ENCODE measurements at places on chromosomes 1 and 21.

- DNase-seq, result peak; percentile 52
These were observed 189.2 kb upstream of the VAMP3 start for GRCh38 chr1:7581754-7582459.

DNA sequence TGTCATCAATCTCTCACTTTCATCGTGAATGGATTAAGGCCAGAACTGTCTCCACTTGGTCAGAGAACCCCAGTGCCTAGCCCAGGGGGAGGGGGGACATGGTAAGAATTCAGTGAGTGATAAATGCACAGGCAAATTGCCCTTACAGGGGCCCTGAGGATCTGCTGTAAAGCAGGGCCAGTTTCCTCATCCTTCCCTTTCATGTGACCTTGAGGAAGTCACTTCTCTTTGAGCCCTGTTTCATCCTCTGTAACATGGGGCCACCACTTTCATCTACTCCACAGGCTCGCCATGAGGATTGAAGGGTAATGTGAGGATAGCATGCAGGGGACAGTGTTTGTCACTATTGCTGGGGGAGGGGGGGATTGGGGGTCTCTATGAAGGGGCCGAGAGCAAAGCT is 28.1 kb upstream of the C1QA start:
- DNase-seq, result no peak

GRCh38 chr1:55702064-55702463 is 486.9 kb upstream of the USP24 start:
- peak; percentile 57 for DNase-seq

DNA sequence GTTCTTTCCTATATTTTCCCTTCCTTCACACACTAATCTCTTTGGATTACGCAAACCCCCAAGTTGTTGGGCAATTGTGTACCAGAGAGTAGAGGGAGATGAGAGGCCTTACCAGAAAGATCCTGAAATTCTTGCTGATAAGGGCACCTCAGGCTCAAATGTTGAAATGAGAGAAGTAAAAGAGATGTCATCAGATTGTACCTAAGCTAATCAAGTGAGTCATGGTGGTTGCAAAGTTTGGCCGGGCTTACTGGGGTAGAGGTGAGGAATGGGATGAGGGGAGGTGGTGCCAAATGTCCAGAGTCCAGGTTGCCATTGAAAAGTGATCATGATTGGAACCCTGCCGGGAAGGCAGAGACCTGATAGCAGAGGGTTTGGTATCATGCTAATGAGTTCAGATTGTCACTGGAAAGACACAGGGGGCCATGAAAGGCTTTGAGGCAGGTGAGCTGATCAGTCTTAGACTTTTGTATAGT is 43.1 kb downstream of the OPTC start:
- peak; percentile 77 for DNase-seq

GRCh38 chr21:41892726-41893125 is 13.6 kb upstream of the PRDM15 start:
- no peak for DNase-seq

DNA sequence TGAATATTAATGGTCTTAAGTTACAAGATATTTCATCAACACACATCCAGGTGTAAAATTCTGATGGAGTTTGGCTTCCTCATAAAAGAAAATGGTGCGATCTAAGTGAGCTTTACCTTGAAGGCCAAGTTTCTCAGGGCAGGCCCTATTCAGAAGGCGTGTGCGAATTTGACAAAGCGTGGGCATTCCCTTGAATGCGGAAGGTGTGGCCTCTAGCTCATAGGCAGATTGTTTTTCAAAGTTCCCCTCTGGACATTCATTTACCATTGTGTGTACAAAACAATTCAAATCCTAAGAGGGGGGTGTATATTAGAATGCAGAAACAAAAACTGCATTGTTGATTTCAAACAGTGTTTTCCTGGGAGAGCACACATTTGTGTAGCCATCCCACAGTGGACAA is 411.9 kb upstream of the PKN2 start:
- DNase-seq, result no peak

GRCh38 chr1:184825571-184825970 is 70.9 kb upstream of the EDEM3 start:
- no peak for DNase-seq

GRCh38 chr21:39022863-39023693 is 160.2 kb downstream of the PSMG1 start:
- peak; percentile 40 for DNase-seq

GRCh38 chr1:53367503-53368313 is 39.8 kb upstream of the LRP8 start:
- no peak for DNase-seq

DNA sequence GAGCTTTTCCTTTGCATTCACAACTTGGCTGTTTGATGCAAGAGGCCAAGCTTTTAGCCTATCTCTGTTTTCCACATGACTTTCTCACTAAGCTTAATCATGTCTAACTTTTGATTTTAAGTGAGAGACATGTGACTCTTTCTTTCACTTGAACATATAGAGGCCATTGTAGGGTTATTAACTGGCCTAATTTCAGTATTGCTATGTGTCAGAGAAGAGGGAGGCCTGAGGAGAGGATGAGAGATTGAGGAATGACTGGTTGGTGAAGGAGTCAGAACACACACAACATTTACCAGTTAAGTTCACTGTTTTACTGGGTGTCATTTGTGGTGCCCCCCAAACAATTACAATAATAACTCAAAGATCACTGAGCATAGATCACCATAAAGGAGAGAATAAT is 193.5 kb downstream of the CYYR1 start:
- DNase-seq, result no peak

DNA sequence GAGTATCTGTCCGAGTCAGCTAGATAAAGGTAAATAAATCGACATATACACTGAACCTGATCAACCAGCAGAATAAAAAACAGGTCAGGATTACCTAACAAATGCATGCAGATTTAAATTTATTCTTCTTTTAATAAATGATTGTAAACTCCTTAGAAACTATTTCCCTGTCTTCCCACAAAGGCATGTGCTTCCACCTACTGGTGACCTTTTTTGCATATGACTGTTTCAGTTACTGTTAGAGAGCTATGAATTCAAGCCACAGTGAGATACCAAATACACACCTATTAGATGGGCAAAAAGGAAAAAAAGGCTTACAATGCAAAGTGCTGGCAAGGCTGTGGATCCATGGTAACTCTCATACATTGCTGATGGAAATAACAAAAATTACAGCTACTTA is 957.4 kb upstream of the NCAM2 start:
- DNase-seq, result no peak

GRCh38 chr21:29875036-29875716 is 64.6 kb downstream of the GRIK1 start:
- DNase-seq, result no peak

DNA sequence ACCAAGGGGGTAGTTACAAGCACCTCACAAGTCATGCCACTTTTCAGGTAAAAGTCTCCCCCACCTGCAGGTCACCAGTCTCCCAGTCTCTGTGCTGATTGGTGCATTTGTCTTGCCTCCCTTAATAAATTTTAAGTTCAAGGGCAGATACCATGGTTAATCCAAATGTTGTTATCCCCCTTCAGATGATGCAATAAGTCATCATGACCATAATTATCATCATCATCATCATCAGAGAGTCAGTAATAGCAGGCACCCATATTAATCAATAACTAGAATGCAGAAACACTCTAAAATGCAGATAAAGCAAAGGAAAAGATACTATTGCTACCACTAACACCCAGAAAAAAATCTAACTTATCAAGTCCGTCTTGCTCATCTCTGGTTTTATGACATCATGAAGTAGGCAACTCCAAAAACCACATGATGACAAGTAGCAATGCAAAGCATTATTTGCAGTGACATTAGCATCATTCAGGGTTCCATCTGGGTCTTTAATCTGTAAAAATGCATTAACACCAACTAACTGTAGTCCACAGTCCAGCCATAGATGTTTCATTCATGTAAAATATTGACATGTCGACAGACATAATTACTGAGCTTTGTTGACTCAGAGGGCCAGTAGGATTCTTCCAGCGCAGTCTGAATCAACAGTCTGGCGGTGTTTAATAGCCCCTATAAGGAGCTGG is 492.0 kb upstream of the RUNX1 start:
- peak; percentile 89 for DNase-seq

GRCh38 chr1:235054466-235054865 is 74.2 kb downstream of the TOMM20 start:
- no peak for DNase-seq

DNA sequence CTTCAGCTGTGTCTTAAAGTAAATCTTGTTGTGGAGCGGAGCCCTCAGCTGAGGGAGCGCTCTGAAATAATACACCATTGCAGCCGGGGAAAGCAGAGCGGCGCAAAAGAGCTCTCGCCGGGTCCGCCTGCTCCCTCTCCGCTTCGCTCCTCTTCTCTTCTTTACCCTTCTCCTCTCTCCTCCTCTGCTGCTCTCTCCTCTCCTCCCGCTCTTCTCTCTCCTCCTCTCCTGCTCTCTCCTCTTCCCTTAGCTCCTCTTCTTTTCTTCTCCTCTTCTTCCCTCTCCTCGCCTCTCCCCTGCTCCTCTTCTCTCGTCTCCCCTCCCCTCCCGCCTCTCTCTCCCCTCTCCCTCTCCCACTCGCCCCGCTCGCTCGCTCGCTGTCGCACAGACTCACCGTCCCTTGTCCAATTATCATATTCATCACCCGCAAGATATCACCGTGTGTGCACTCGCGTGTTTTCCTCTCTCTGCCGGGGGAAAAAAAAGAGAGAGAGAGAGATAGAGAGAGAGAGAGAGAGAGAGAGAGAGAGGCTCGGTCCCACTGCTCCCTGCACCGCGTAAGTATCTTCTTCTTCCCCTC is at the start of gene PROX1:
Gene PROX1, plus strand, starts transcription at position 47 of the 580 bp plus-strand sequence. CDS start 8,563 bp downstream, outside the sequence.
- peak; percentile 85 for DNase-seq

DNA sequence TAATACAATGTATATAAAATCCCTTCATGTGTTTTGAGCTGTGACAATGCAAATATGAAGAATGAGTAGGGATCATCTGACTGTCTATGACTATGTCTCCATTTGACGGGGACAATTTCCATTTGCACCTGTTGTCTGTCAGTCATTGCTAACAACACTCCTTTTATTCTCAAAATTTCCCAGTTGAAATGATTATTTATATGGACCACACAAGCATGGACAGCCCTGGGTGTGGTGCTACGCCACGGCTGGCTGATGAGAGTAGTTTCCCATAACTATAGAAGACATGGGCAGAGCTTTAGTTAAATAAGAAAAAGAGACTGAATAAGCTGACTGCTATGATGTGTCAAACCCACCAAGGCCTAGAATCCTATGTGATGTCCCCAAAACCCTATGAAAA is 135.8 kb downstream of the MAP3K21 start:
- no peak for DNase-seq

- DNase-seq, result peak; percentile 69
These were observed 41.2 kb upstream of the CR1L start for GRCh38 chr1:207603777-207604176.

- DNase-seq, result peak; percentile 40
These were observed 872 bp upstream of the PPP2R5A start for GRCh38 chr1:212284332-212284743.

DNA sequence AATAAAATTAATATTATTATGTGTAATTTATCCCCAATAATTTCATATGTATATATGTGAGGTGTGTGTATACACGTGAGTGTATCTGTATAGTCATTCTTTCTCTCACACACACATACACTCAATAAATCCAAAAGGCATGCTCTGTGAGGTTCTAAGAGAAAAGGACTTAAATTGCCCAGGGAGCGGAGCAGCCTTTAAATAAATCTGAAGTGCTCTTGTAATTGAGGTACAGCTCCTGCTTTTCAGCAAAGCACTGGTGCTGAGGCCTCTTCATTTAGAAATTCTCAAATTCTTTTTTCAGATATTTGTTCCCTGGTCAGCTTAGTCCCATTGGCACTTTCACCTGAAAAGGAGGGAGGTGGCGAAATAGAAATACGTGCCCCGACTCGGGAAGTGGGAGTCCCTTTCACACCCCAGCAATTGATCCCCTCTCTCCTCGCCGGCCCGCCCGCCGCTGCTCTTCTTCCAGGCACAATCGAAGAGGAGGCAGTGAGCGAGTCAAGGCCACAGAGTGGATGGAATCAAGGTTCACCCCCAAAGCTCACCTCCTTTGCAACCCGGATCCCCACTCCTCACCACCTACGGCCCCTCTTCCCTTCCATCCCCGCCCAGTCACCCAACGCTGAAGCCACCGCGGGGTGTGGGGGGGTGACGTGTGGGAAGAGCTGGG is 944 bp downstream of the PLPPR5 start:
- no peak for DNase-seq

- DNase-seq, result peak; percentile 62
These were observed 28.9 kb downstream of the ALPL start for GRCh38 chr1:21537932-21538630.

GRCh38 chr1:210262167-210262896 is 29.7 kb downstream of the SERTAD4 start:
- peak; percentile 89 for DNase-seq

GRCh38 chr1:160148121-160148520 is 3.3 kb upstream of the ATP1A4 start:
- DNase-seq, result no peak

DNA sequence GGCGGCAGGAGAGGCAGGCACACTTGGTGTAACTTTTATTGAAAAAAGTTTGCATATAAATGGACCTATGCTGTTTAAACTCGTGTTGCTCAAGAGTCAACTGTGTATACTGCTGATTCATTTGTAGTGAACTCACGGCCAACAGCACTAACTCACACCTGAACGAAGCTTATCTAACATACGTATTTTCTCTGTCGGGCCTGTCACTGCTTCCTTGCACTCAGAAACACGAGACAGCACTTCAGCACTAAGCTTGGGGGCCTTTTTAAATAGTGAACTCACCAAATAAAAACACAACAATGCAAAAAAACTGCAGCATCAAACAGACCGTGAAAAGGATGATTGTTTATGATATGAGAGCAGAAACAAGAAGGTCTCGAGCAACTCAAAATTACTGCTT is 58.9 kb upstream of the NEK2 start:
- DNase-seq, result no peak

- peak; percentile 1 for DNase-seq
These were observed 177.3 kb downstream of the CAMTA1 start for GRCh38 chr1:6962478-6962995.

- no peak for DNase-seq
These were observed 134.5 kb downstream of the ATP5PO start for GRCh38 chr21:33781121-33781520.

- DNase-seq, result no peak
These were observed 6.0 kb downstream of the FTCD start for GRCh38 chr21:46149205-46149901.

- no peak for DNase-seq
These were observed 26.2 kb downstream of the SLC44A3 start for GRCh38 chr1:94846308-94846707.

- DNase-seq, result no peak
These were observed 15.2 kb downstream of the PTTG1IP start for GRCh38 chr21:44858291-44858690.

GRCh38 chr1:92862605-92863004 is 30.8 kb downstream of the RPL5 start:
- DNase-seq, result no peak
